Stimulated activated CD8-positive, alpha-beta memory T cell treated with anti-CD3 and anti-CD28 coated beads, Interleukin-2, amount 100 ng/mL, for 1 hour (primary cell): ENCODE measurements at places on chromosomes 12 and 14.

GRCh38 chr12:10130042-10130441, at the start of gene CLEC7A:
TSS of gene CLEC7A (minus strand) at chr12:10130199. CDS start at chr12:10130082, 117 bp downstream.
- no peak for DNase-seq

GRCh38 chr14:43894534-43894933, 612.5 kb downstream of the FSCB start:
- DNase-seq: no peak

DNA sequence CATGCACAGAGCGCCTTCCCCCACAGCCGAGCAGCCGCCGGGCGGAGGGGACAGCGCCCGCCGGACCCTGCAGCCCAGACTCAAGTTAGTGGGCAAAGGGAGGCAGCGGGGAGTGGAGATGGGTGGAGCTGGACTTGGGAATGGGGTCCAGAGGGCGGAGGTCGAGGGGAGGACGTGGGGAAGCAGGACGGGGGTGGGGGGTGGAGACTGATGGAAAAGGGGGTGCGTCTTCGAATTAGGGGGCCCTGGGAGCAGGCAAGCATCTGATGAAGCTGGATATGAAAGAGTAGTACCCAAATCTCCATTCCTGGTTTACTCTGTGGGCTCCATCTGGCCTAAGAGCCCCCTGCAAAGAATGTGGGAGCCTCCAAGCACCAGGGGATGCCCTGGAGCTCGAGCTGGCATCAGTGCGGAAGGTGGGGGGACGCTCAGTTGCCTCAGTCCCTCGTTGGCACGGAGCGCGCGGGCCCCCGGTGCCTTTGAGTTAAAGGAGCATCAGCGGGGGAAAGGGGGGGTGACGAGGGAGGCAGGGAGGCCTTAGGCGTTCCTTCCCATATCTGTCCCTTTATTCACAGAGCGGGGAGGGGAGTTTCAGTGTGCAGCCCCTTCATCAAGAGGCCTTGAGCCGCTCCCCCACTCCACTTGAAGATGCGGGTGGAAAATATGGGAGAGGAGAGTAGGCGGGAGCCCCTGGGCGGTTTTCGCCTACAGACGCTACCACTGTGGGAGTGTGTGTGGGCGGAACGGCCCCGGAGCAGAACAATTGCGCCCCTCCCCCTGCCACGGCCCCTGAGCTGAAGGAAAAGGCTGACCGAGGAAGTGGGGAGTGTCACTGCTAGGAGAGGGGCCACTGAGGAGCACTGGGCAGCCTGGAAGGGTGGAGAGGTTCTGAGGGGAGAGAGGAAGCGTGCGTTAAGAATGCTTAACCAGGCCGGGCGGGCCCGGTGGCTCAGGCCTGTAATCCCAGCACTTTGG, 644 bp downstream of the NAB2 start:
- no peak for DNase-seq

- no peak for DNase-seq
These were observed 167.9 kb upstream of the NTF3 start for GRCh38 chr12:5264006-5264405.

DNA sequence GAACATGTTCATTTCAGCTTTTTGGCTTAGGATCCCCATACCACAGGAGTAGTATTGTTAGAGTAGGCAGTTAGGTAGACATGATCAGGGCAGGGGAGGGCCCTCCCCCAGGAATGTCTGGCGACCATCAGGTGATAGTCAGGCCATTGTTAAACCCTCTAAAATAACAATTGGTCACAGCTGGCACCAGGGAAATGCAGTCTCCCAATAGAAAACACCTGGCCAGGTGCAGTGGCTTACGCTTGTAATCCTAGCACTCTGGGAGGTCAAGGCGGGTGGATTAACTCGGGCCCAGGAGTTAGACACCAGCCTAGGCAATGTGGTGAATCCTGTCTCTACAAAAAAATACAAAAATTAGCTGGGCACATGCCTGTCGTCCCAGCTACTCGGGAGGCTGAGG, 187.1 kb downstream of the MON2 start:
- no peak for DNase-seq

- DNase-seq: no peak
These were observed 108.5 kb upstream of the CNTN1 start for GRCh38 chr12:40583743-40584142.

DNA sequence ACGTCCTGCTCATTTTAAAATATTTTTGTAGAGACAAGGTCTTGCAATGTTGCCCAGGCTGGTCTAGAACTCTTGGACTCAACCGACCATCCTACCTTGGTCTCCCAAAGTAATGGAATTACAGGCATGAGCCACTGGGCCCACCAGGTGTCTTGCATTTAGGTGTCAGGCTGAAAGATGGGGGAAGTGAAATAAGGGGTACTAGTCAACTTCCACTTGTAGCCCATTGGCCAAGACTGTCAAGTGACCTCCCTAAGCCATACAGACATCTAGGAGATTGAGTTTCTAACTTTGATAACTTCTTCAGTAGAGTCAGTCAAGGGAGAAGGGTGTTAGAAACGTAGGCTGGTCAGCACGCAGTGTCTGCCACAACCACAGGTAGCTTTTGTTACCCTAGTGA, 32.0 kb downstream of the ARF6 start:
- no peak for DNase-seq

DNA sequence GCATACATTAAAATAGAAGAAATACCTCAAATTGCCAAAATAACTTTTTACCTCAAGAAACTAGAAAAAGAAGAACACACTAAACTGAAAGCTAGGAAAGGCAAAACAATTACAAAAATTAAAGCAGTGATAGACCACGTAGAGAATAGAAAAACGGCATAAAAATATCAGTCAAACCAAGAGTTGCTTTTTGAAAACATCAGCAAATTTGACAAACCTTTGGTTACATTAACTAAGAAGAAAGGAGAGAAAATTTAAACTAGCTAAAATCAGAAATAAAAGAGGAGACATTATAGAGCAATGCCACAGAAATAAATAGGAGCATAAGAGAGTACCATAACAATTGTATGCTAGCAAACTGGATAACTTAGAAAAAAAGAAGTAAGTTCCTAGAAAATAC, 553.8 kb downstream of the CCER1 start:
- DNase-seq: no peak

GRCh38 chr12:116656306-116656705, 81.6 kb downstream of the SPRING1 start:
- no peak for DNase-seq

- no peak for DNase-seq
These were observed 171.2 kb downstream of the ERC1 start for GRCh38 chr12:1162081-1162760.

DNA sequence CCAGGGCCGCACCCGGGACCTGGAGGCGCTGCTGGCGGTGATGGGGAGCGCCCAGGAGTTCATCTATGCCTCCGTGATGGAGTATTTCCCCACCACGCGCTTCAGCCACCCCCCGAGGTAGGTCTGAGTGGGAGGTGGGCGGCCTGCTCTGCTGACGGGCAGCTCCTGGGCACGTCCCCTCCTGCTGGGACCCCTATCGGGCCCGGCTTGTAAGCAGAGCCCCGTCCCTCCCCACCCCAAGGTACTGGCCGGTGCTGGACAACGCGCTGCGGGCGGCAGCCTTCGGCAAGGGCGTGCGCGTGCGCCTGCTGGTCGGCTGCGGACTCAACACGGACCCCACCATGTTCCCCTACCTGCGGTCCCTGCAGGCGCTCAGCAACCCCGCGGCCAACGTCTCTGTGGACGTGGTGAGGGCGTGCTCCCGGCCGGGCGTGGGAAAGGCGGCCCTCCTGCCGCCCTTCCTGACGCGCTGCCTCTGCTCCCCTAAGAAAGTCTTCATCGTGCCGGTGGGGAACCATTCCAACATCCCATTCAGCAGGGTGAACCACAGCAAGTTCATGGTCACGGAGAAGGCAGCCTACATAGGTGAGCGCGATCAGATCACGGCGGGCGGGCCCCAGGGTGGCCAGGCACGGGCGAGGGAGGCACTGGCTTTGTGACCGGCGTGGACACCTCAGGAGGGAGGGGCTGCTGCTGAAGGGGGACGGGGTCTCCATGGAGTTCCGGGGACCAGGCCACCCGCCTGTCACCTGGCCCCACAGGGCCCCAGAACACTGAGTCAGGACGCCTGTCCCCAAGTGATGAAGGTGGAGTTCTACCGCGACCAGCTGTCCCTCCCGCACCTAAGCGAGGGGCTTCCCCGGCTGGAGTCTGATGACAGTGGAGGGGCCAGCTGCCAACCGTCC, 7.3 kb downstream of the PLD4 start:
- DNase-seq: no peak

DNA sequence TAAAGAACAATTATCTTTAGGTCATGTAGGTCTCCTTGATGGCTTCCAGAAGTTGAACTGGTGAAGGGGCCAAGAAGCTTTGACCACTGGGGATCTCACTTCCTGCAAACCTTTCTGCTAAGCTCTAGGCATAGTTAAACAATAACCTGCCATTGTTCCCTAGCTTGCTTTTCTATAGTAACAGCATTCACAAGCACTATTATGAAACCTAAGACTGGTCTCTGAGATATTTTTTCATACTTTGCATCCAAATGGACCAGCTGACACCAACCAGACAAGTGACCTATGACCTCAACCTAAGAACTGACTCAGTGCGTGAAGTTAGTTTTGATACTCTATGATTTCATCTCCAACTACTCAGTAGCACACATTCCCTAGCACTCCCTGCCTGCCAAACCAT, 129.1 kb downstream of the PTPRB start:
- DNase-seq: no peak

- no peak for DNase-seq
These were observed 903 bp upstream of the PPP4R3A start for GRCh38 chr14:91511043-91511383.

- no peak for DNase-seq
These were observed 104.3 kb downstream of the SLC16A7 start for GRCh38 chr12:59700153-59700450.

DNA sequence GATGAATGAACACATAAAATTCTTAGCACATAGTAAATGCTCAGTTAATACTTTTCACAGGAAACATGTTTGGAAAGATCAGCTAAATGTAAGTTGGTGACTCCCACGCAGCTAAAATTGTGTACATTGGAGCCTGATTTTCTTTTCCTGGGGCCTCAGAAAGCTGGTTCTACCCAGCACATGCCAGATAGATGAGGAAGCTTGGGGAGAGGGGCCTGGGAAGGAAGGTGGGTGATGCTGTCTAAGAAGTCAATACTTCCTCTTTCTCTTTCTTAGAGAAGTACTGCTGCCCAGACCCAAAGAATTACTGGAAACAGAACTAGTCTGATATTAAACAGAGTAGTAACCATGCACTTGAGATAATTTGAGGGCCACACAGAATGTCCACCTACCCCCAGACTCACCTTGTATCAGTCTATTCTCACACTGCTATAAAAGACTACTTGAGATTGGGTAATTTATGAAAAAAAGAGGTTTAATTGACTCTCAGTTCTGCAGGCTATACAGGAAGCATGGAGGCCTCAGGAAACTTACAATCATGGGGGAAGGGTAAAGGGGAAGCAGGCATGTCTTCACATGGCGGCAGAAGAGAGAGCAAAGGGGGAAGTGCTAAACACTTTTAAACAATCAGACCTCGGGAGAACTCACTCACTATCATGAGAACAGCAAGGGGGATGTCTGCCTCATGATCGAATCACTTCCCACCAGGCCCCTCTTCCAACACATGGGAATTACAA, 123.3 kb upstream of the MED13L start:
- no peak for DNase-seq

GRCh38 chr12:15522574-15523187, 200.4 kb downstream of the PTPRO start:
- DNase-seq: no peak

- no peak for DNase-seq
These were observed 36.7 kb upstream of the FERMT2 start for GRCh38 chr14:52987514-52987913.

DNA sequence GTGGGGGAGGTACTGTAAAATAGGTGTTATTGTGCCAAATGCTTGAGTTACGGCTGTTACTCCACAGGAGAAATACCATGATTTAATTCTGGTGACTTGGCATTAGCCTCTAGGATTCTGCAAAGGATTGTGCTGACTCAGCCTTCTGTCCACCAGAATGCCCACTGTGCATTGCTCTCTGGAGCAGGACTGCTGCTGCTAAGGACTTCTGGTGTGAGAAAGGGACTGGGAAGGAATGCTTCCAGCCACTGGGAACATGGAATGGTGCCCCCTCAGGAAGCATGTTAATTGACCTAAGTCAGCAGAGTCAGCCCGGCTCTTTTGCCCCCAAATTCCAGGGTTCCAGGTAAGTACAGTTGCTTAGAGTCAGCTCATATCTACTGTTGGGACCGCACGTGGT, 32.9 kb downstream of the ZFHX2 start:
- DNase-seq: no peak

- DNase-seq: no peak
These were observed 18.5 kb downstream of the SLC15A5 start for GRCh38 chr12:16258963-16259362.

- no peak for DNase-seq
These were observed 104.0 kb downstream of the TNFAIP2 start for GRCh38 chr14:103227094-103227768.

DNA sequence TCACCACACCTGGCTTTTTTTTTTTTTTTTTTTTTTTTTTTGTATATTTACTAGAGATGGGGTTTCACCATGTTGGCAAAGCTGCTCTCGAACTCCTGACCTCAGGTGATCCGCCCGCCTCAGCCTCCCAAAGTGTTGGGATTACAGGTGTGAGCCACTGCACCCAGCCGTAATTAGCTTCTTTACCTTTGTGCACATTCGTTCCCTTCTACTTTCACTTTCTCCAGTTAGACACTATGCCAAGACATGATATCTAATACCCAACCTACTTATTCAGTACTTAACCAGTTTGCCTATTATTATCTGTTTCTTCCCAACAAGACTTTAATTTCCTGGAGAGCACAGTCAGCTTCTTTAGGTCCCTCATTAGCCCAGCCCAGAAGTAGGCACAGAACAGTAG, 5.3 kb downstream of the STYK1 start:
- DNase-seq: no peak
